Fibroblast of skin of left biceps (primary cell): ENCODE measurements at places on chromosomes 2 and 18.

- no peak for DNase-seq
These were observed 3.1 kb upstream of the SEH1L start for GRCh38 chr18:12944709-12945108.

DNA sequence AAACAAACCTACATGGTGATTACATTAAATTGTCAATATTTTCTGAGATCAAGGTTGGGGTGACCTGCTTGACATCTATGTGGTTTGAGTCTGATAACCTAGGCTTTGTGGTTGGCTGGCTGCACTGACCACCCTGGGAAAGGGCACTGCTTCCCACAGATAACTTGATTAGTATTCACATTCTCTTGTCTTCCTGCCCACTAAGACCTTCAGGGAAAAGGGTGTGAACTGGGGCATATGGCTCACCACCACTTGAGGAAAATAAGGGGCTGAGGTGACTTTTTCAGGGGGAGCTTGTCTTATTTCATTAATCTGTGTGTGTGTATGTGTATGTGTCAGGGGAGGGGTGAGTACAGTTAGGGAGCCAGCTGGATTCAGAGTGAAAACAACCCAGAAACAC, 1.5 kb downstream of the SMYD1 start:
- DNase-seq = no peak

DNA sequence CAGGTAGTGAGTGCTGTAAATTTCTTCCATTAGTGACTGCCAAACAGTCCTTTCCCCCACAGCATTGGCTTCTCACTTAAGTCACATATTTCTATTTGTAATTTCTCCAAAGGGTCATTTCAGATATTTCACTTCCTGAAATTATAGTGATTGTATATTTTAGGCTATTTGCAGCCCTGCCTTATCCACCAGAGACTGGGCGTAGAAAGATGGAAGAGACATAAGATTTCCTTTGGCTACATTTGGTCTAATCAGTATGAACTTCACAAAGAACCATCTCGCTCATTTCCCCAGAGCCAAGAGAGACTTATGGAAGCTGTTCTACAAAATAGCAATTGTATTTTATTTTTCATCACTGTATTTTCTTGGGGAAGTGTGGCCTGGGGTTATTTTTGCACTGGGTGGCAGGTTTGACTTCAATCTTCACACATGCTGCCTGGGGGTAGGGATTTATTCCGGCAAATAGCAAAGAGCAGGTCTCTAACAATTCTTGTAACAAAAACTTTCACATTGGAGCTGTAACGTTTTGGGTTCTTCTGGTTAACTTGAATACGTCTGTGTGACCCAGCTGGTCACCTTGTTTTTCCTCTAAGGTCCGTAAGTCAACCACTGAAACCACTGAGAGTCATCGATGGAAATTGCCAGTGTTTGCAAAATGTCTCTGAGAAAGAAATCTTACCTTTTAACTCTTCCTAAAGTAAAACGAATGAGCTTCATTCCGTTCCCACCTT, 170.6 kb upstream of the SERPINE2 start:
- DNase-seq = no peak

DNA sequence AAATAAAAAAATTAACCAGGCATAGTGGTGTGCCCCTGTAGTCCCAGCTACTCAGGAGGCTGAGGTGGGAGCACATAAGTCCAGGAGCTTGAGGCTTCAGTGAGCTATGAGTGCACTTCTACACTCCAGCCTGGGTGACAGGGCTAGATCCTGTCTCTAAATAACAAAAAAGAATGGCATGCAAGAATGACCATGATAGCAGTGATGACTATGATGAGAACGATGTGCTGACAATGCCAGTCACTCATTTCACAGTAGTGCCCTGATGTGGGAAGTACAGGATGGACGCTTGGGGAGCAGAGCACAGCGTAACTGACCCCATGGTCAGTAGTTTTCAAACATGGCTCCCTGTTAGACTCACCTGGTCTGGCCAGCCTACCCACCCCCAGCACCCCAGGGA, 139.1 kb downstream of the VAPA start:
- no peak for DNase-seq

- no peak for DNase-seq
These were observed 217.0 kb downstream of the ANAPC1 start for GRCh38 chr2:111667001-111667400.
